ENCODE measurements at places on chromosomes 1 and 21. TPM values are rescaled to one million over a fixed set of nuclear protein-coding genes. Genes with fewer than 3 reads are reported as not detected.

The TSPAN1 gene
- 3.0 TPM for total RNA-seq

The AMY1A gene
- not detected for total RNA-seq

The PGBD2 gene
- 3.5 TPM for total RNA-seq

The KCTD3 gene
- 47.6 TPM for total RNA-seq

The IL10 gene
- not detected for total RNA-seq

The SPTA1 gene
- total RNA-seq: not detected

The CCDC30 gene
- 0.74 TPM for total RNA-seq

The ASTN1 gene
- total RNA-seq: not detected

The CCDC17 gene
- total RNA-seq: 0.26 TPM

The RPL5 gene
- total RNA-seq: 1,110 TPM

The MRPL39 gene
- 35.9 TPM for total RNA-seq

The PTCH2 gene
- total RNA-seq: 0.23 TPM

The ZYG11B gene
- 7.0 TPM for total RNA-seq

The YARS1 gene
- 58.7 TPM for total RNA-seq

The CASQ1 gene
- not detected for total RNA-seq

The G0S2 gene
- 3.4 TPM for total RNA-seq

The CD1E gene
- total RNA-seq: not detected

The SASS6 gene
- 3.4 TPM for total RNA-seq

The NBPF3 gene
- 5.9 TPM for total RNA-seq

The NUDT4B gene
- 1.2 TPM for total RNA-seq

The PRRX1 gene
- not detected for total RNA-seq

The ALDH4A1 gene
- 11.9 TPM for total RNA-seq

The ATAD3C gene
- total RNA-seq: not detected

The TNFRSF8 gene
- 0.10 TPM for total RNA-seq

The RPE65 gene
- total RNA-seq: not detected

The SPRR2E gene
- not detected for total RNA-seq

The ATP6V1G3 gene
- not detected for total RNA-seq

The C1orf141 gene
- total RNA-seq: not detected

The NRIP1 gene
- 7.1 TPM for total RNA-seq

The LMX1A gene
- total RNA-seq: not detected

The HSPB7 gene
- not detected for total RNA-seq

The BRDT gene
- total RNA-seq: not detected

The S100A16 gene
- total RNA-seq: 543 TPM

The ZBTB7B gene
- total RNA-seq: 41.1 TPM

The TRIM62 gene
- total RNA-seq: 2.2 TPM

The MYCL gene
- total RNA-seq: 1.3 TPM

The COG2 gene
- total RNA-seq: 23.5 TPM
